Right lobe of liver (tissue), 6 donors: ENCODE measurements at places on chromosomes 2 and 18.

- DNase-seq = no peak
- H3K36me3 ChIP-seq = no peaks in the 10 kb centered on the region
- H3K4me3 ChIP-seq = peak overlapping the region; percentile 77
- H3K27me3 ChIP-seq = no peaks in the 10 kb centered on the region
These were observed 188.1 kb downstream of the ZEB2 start for GRCh38 chr2:144331674-144332355.

- no peaks in the 10 kb centered on the region for H3K36me3 ChIP-seq
- H3K4me3 ChIP-seq = no peak overlapping the region
These were observed 13.0 kb upstream of the RALB start for GRCh38 chr2:120239488-120240287.

- H3K4me3 ChIP-seq = no peak overlapping the region
- no peak overlapping the region for H3K27ac ChIP-seq
- no peaks in the 10 kb centered on the region for H3K36me3 ChIP-seq
- no peak for DNase-seq
- H3K27me3 ChIP-seq = no peaks in the 10 kb centered on the region
These were observed 107.6 kb downstream of the RAPGEF4 start for GRCh38 chr2:172843266-172843582.

GRCh38 chr2:217625557-217626169 is 377.1 kb downstream of the TNS1 start:
- no peak overlapping the region for H3K4me3 ChIP-seq
- H3K36me3 ChIP-seq = no peaks in the 10 kb centered on the region
- H3K27me3 ChIP-seq = no peaks in the 10 kb centered on the region
- no peak overlapping the region for H3K27ac ChIP-seq
- no peak for DNase-seq

- no peak overlapping the region for H3K27ac ChIP-seq
- no peak overlapping the region for H3K4me3 ChIP-seq
- DNase-seq = no peak
- no peaks in the 10 kb centered on the region for H3K27me3 ChIP-seq
These were observed 39.1 kb upstream of the GALNT3 start for GRCh38 chr2:165833156-165833555.

DNA sequence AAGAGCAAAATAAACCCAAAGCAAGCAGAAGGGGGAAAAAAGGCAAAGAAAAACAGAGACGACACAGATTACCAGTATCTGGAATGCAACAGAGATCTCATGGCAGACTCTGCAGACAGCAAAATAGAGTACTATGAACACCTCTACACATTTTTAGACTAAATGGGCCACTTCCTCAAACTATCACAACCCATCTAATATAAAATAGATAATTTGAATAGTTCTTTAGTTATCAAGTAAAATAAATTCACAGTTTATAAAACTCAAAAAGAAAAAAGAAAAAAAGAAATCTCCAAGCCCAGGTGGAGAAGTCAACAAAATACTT is 16.6 kb downstream of the SESTD1 start:
- H3K4me1 ChIP-seq = no peaks in the 10 kb centered on the region
- no peaks in the 10 kb centered on the region for H3K27me3 ChIP-seq
- no peak overlapping the region for H3K4me3 ChIP-seq
- H3K36me3 ChIP-seq = no peaks in the 10 kb centered on the region

- peak overlapping the region; percentile 11 for H3K4me3 ChIP-seq
- H3K27ac ChIP-seq = peak overlapping the region; percentile 38
- DNase-seq = peak; percentile 93
- no peaks in the 10 kb centered on the region for H3K27me3 ChIP-seq
These were observed 138.8 kb upstream of the CTAGE1 start for GRCh38 chr18:22556222-22557167.

DNA sequence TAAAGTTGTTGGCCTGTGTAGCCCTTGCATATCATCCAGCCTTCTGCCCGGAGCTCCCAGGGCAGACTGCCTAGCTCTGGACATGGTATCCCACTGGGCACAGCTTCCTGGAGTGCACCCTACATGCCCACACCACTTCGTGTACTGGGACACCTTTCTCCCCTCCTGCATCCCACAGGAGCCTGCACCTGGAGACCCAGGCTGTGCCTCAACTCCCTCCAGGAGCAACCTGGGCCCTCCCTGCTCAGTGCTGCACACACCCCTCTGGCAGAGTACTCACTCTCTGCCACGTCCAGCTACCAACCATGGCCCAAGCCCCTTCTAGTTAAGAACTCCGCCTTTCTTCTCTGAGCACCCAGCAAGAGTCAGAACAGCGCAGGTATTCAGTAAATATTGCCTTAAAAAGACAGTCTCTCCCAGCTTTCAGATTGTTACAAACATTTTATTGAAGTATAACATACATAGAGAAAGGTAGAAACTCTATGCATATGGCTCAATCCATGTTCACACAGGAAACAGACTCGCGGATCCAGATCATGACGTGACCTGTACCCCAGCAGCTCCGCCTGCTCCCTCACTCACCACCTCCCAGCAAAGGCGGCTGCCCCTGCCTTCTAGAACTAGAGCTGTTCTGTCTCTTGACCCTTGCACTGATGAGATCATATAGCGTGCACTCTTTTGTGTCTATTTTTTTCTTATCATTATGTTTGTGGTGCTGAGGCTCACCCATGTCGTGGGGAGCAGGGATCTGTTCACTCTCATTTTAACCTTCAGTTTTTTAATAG is 98.4 kb upstream of the MYCN start:
- no peak overlapping the region for H3K27ac ChIP-seq
- no peaks in the 10 kb centered on the region for H3K36me3 ChIP-seq
- DNase-seq = no peak
- no peaks in the 10 kb centered on the region for H3K27me3 ChIP-seq

DNA sequence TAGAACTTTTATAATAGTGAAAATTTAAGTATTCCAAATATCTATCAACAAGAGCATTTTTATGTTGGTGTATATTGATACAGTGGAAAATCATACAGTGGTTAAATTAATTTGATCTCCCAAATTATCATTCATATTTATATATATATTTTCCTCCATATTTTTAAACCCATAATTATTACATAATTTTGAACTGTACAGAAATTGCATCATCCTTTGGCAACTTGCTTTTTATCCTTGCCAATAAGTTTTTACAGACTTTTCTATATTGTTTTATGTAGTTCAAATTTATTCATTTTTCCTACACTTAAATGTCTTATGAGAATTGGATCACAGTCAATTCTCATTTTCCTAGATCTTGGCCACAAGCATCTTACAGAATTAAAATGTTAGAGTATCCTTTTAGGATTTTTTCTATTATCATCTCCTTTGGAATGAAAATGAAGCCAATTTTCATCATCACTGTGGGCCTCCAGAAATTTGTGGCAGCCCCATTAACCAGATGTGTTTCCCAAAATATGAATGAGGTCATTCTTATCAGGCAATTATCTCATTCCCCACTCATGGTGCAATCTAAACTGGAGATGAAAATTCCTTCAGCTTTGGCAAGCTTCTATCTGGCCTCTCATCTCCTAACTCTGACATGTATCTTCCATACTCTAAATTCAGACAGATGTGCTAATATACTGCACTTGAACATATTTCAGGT is 94.2 kb upstream of the DLGAP1 start:
- no peaks in the 10 kb centered on the region for H3K36me3 ChIP-seq
- H3K4me3 ChIP-seq = no peak overlapping the region
- no peak overlapping the region for H3K27ac ChIP-seq
- no peaks in the 10 kb centered on the region for H3K27me3 ChIP-seq

DNA sequence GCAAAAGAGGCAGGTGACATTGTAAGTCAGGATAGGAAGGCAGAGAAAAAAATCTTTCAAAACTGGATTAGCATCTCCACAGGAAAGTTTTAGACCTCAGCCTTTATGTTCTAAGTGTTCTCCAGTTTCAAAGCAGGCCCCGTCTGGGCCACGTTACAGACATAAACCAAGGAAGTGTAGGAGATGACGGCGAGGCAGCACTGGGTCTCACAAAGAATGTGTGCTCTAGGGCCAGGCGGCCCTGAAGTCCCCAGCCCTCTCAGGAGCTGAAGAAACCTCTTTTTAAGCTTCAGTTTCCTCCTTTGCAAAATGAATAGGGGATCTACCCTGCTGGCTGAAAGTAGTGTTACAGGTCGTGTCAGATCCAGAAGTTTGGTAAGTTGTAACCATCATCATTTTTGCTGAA is 81.7 kb downstream of the SPRED2 start:
- no peaks in the 10 kb centered on the region for H3K27me3 ChIP-seq
- H3K4me1 ChIP-seq = no peaks in the 10 kb centered on the region
- DNase-seq = no peak
- no peak overlapping the region for H3K27ac ChIP-seq
- H3K4me3 ChIP-seq = no peak overlapping the region

- H3K27ac ChIP-seq = no peak overlapping the region
- no peak for DNase-seq
- no peaks in the 10 kb centered on the region for H3K4me1 ChIP-seq
- no peak overlapping the region for H3K4me3 ChIP-seq
- no peaks in the 10 kb centered on the region for H3K27me3 ChIP-seq
- H3K36me3 ChIP-seq = no peaks in the 10 kb centered on the region
These were observed 119.5 kb downstream of the TPGS2 start for GRCh38 chr18:36709315-36709714.

- H3K27ac ChIP-seq = no peak overlapping the region
- no peaks in the 10 kb centered on the region for H3K36me3 ChIP-seq
- H3K4me1 ChIP-seq = no peaks in the 10 kb centered on the region
- no peak overlapping the region for H3K4me3 ChIP-seq
These were observed 213.4 kb downstream of the NEDD4L start for GRCh38 chr18:58257461-58257860.

GRCh38 chr2:223877721-223878410 is 40.5 kb upstream of the AP1S3 start:
- H3K27me3 ChIP-seq = no peaks in the 10 kb centered on the region
- H3K4me3 ChIP-seq = no peak overlapping the region
- no peak overlapping the region for H3K27ac ChIP-seq
- no peak for DNase-seq
- no peaks in the 10 kb centered on the region for H3K36me3 ChIP-seq
- no peaks in the 10 kb centered on the region for H3K4me1 ChIP-seq

- no peak overlapping the region for H3K4me3 ChIP-seq
- no peaks in the 10 kb centered on the region for H3K27me3 ChIP-seq
- no peaks in the 10 kb centered on the region for H3K4me1 ChIP-seq
- no peak for DNase-seq
These were observed 120.7 kb upstream of the AGAP1 start for GRCh38 chr2:235373171-235373570.

- DNase-seq = no peak
- H3K27ac ChIP-seq = no peak overlapping the region
- no peak overlapping the region for H3K4me3 ChIP-seq
- H3K36me3 ChIP-seq = no peaks in the 10 kb centered on the region
- H3K4me1 ChIP-seq = no peaks in the 10 kb centered on the region
- H3K27me3 ChIP-seq = no peaks in the 10 kb centered on the region
These were observed 33.8 kb upstream of the TMEM87B start for GRCh38 chr2:112021290-112021689.

DNA sequence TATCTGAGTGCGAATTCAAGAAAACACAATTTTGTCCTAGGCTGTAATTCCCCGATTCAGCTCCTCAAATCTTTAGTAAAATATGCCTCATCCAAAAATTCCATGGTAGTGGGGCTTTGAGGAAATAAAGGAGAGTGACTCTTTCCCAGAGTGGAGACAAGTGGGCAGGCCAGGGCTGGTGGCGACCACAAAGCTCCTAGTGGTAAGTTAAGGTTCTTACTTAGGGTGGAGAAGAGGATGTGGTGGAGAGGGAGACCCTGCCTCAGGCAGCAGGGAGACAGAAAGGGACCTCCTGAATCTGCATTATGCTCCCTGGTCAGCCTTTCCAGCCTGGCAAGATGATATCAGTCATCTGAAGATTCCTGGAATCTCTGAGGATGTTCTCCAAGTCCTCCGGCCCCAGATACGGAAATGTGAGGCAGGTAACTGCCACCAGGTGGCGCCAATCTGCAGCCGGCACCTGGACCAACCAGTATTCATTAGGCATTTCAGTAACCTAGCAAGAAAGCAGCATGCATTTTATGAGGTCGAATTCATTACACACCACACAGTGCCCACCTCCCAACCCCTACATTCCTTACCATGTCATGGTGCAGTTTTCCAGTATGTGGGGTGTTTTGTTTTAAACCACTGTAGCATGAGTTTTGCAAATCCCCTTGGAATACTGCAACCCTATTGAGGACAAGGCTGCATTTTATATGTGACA is 106.4 kb downstream of the POLE4 start:
- DNase-seq = peak; percentile 62
- no peaks in the 10 kb centered on the region for H3K36me3 ChIP-seq

GRCh38 chr2:163191372-163191771 is 352.8 kb upstream of the KCNH7 start:
- no peak overlapping the region for H3K27ac ChIP-seq
- H3K36me3 ChIP-seq = no peaks in the 10 kb centered on the region

DNA sequence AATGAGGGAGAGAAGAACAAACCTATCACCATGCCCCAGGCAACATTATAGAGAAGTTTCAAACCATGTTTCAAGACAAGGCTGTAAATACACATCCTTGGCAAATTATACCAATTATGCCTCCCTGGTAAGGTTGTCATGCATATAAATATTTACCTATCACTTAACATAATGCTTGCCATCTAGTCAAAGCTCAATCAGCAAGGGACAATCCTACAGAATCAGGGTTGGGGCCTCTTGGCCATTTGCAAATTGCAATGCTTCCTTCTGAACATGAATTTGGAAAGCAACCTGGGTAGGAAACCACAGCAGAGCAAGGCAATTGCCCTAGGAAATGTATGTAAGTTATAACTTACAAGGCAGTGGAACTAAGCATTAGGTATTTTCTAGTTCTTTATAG is 907.2 kb upstream of the CDH2 start:
- no peak for DNase-seq
- H3K4me3 ChIP-seq = no peak overlapping the region
- no peaks in the 10 kb centered on the region for H3K27me3 ChIP-seq
- no peak overlapping the region for H3K27ac ChIP-seq
- no peaks in the 10 kb centered on the region for H3K4me1 ChIP-seq

DNA sequence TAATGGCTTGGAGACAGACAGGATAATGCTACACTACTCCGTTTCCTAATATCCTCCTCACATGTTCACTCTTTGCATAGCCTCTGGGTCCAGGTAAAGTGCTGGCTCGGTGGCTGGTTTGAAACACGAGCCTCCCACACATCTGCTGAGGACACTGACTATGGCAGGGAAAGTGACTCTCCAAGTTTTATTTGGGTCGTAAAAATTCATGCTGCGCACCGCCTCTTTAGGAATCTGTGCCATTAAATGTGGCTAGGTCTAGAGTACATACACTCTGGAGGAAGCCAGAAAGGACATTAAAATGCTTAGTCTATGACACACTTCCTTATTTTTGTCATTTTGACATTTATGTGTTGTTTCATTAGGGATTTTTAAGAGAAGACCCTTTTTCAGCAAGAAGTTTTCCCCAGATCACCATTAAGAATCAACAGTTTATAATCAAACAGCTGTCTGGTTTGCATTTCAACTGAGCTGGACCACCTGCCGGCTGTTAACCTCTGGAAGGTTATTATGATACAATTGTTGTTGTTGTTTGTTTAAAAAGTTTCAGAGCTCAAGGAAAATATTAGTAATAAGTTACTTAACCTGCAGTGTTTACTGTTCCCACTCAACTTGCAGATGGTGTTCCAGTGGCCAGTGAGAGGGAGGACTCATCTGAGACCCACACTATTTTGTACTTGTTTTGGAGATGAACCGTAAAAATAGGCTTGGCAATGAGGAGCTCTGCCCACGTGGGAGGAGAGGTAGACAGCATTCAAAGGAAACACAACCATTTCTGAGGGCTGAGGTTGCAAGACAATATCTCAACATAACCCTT is 443.3 kb upstream of the MEIS1 start:
- no peaks in the 10 kb centered on the region for H3K4me1 ChIP-seq
- no peaks in the 10 kb centered on the region for H3K27me3 ChIP-seq
- H3K36me3 ChIP-seq = no peaks in the 10 kb centered on the region
- no peak for DNase-seq
- H3K4me3 ChIP-seq = no peak overlapping the region

- H3K4me1 ChIP-seq = no peaks in the 10 kb centered on the region
- no peak for DNase-seq
- no peaks in the 10 kb centered on the region for H3K36me3 ChIP-seq
- H3K27me3 ChIP-seq = no peaks in the 10 kb centered on the region
- H3K4me3 ChIP-seq = no peak overlapping the region
These were observed 930.0 kb upstream of the KLHL29 start for GRCh38 chr2:22454826-22455485.
